ENCODE measurements at places on chromosomes 3 and 15. TPM values are rescaled to one million over a fixed set of nuclear protein-coding genes. Genes with fewer than 3 reads are reported as not detected.
A peak's percentile ranks its signal among the peaks of the same experiment; 100 is the strongest.

- no peak for DNase-seq
Observed at GRCh38 chr15:86691091-86691663, 611.5 kb downstream of the AGBL1 start.

DNA sequence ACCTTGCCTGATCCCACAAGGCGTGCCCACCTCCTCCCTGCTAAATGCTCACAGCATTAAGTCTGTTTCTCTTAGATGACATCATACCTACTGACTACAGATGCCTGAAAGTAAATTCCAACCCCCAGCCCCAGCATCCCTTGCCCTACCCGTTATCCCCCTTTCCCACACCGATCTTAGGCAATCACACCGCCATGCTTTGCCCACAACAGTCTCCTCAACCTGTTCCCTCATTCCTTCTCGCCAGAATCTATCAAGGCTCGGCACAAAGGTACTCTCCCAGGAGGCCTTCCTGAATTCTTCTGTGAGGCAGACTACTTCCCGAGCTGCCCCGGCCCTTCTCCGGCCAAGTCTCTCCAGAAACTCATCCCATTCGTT lies 789 bp upstream of the SEC61A1 start:
- DNase-seq = peak; percentile 29

- DNase-seq = no peak
Observed at GRCh38 chr3:56885879-56886278, 84.1 kb upstream of the ARHGEF3 start.

DNA sequence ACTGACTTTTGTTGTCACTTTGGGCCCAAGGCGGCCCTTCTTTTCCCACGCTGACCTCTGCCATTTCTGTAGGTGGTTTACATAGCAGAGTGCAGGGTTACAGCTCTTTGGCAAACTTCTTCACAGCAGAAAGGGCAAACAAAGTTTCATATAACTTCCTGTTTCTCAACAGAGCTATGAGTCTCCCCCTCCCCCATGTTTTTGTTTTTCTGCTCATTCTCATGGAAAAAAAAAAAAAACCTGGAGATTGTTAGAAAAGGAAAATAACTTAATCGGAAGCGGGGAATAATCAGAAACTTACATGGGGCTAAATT lies 342.0 kb upstream of the NR2F2 start:
- DNase-seq = peak; percentile 54

DNA sequence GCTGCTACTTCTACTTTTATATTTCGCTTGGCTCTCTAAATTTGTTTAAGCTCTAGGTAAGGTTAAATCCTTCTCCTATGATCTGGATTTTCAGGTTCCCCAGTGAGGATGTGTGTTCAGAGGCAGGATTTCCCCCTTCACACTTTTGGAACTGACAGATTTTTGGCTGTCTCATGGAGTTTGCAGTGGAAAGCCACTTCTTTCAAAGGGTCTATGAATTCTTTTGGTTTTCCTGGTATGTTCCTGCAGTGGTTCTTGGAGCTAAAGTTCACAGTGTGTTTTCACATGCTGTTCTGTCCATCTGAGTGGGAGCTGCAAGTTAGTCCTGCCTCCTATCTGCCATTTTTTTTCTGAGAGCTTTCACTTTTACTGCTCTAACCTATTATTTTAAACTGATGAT lies 21.6 kb upstream of the TIGIT start:
- no peak for DNase-seq

DNA sequence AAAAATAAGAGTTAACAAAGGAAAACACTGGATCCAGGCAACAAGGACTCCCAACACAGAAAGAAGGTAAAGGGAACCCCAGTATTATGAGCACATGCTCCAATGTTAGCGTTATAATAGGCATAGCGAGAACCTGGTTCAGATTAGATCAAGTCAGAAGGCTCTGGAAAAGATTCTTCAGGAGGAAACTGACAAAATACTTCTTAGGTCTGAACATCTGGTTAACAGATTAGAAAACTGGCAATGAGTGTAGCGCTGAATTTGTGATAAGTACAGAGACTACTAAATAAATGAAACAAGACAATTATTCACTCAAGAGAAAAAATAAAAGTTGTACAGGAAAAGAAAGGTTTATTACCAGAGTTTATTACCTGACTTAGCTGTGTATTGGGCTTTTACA lies 146.1 kb downstream of the DPH6 start:
- no peak for DNase-seq

DNA sequence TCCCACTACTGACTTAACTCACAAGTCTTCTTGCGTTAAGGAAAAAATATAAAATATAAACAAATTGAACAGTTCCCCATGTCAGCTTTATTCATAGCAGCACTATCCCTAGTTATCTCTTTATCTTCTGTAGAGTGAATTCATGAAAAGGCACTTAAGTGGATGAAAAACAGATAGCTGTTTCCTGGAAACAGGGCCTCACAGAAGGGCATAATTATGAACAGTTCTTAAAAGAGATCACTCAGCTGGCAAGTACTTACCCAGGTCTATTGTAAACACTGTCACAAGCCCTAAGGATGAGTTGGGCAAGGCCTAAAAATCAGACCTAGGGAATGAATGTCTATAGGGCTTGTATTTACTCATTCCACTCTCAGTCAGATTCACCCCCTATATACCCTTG lies 10.7 kb downstream of the MB21D2 start:
- DNase-seq = no peak

GRCh38 chr3:122627301-122627700 lies 49.9 kb downstream of the PARP15 start:
- DNase-seq = no peak

DNA sequence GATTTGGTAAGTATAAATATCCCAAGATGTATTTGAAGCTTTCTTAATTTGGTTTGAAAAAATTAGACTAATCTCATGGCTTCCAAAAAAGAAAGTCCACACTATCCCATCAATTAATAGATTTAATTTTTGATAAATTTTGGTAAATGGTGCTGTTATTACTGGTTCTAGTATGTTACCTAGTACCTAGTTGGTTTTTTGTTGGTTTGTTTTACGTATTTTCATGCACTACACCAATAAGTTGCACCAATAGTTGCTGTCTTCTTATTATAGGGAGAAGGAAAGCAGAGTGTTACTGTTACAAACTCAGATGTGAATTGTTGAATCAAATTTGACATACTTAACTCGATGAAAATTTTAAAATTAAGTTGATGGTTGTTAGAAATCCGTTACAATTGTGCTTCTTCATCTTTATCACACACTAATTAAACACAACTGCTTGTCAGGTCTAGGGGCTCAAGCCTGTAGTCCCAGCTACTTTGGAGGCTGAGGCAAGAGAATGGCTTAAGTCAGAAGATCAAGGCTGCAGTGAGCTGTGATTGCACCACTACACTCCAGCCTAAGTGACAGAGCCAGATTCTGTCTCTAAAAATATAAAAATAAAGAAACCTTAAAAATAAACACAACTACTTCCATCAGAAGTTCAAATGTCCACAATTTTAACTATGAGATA lies 23.1 kb upstream of the MBNL1 start:
- no peak for DNase-seq

DNA sequence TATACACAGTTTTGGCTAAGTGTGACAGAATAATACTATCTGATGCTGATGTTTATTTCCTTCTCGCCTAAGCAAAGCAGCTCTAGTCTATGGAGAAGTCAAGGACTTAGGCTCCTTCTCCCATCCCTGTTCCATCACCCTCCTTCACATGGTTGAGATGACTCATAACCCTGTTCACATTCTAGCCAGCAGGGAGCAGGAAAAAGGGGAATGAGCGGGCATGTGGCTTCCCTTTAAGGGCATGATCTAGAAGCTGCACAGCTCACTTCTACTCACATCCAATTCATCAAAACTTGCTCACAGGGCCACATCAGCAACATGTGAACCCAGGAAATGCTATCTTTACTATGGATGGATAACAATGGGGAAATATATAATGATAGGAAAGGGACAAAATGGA lies 40.9 kb downstream of the CBLB start:
- DNase-seq = no peak

DNA sequence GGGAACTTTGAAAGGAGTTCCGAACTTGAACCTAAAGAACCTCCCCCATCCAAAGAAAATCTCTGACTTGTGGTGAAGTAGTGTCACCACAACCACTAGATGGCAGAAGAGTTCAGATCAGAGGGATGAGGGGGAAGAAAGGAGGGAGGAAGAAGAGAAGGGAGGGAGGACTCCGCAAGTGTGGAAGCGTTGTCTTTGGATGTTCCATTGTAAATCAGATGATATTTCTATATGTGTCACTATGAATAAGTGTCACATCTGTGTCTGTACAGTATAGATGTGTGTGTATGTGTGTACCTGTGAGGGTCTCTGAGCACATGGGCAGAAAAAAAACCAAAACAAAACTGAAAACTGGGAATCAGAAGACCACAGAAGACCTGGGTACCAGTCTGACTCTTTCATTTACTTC lies 16.9 kb downstream of the SLC24A1 start:
- DNase-seq = peak; percentile 78

GRCh38 chr15:63502843-63503738 lies 1.3 kb upstream of the USP3 start:
- DNase-seq = peak; percentile 74

- no peak for DNase-seq
Observed at GRCh38 chr3:186185194-186185787, 76.4 kb upstream of the ETV5 start.

GRCh38 chr3:188900421-188900951 lies 271.3 kb upstream of the TPRG1 start:
- no peak for DNase-seq

GRCh38 chr3:134029256-134029733 lies 430 bp downstream of the SLCO2A1 start:
- DNase-seq = peak; percentile 49

GRCh38 chr3:159607856-159608255 lies 380.8 kb upstream of the IL12A start:
- no peak for DNase-seq

DNA sequence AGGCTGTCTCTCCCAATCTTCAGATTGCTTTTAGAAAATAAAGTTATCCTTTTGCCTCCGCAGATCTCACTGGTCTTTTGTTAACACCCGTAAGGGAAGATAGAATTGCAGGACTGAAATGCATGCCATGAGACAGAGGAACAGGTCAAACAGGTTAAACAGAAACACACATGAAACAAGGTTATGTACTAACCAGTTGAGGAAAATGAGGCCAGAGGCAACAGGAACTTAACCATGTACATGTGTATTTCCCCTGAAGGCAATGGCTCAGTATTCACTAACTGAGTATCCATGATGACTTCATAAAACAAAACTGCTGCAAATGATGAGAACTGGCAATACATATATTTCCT lies 169.1 kb upstream of the NSMCE3 start:
- DNase-seq = no peak

- DNase-seq = no peak
Observed at GRCh38 chr3:30904996-30905395, 10.5 kb upstream of the GADL1 start.

DNA sequence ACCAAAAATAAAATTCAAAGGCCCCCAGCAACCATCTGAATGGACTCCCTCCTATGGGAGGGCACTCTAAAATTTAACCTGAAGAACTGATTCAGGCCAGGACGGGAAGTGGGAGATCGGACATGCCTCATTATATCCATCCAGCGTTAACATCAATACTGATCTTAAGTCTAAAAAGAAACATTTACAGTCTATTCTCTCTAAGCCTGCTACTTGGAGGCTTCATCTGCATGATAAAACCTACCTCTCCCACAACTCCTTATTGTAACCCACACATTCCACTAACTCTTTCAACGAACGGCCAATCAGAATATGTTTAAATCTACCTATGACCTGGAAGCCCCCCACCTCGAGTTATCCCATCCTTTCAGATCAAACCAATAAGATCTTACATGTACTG lies 68.4 kb downstream of the HERC1 start:
- no peak for DNase-seq

DNA sequence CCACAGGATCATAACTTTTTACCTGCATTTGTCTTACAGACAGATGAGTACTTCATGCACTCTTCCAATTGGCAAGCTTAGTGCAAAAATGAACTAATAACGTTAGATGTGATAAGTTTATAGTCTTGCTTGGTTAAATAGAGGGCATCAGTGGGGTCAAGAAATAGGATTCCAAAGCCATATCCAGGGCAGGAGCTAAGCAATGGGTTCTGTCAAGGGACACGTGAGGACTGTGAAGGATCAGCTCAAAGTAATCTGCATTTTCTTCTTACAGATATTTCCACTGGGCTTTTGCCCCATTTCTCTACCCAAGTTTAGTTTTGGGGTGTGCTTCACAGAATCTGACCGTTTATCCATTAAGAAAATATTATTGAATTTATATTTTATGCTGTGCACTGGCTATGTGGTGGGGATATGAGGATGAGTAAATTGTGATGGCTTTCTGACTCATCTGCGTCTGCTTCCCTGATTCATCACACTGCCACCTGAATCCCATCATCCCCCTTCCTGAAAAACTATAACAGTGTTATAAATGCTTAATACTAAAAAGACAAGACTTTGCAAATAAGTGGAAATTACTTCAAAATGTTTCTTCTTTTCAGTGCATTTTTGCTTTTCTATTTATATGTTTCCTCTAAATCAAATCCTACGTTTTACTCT lies 17.5 kb downstream of the PPP2R3A start:
- DNase-seq = no peak

- DNase-seq = no peak
Observed at GRCh38 chr3:128415773-128416577, 50.7 kb downstream of the DNAJB8 start.

DNA sequence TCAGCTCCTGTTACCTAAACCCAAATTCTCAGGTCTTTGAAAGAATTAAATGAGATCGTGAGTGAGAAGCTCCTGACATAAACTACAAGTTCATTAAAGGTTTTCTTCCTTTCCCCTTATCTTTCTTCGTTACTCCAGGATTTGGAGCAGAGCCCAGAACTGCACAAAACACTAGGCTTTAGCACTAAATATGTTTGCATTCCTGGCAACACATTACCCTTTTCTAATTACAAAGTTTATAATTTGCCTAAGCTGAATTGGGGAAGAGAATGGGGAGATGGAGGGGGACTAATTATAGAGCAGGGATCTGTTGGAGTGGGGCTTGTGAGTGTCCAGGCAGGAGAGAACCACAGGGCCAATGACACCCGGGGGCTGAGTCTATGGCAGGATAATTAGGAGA lies 109.7 kb downstream of the SV2B start:
- DNase-seq = no peak

DNA sequence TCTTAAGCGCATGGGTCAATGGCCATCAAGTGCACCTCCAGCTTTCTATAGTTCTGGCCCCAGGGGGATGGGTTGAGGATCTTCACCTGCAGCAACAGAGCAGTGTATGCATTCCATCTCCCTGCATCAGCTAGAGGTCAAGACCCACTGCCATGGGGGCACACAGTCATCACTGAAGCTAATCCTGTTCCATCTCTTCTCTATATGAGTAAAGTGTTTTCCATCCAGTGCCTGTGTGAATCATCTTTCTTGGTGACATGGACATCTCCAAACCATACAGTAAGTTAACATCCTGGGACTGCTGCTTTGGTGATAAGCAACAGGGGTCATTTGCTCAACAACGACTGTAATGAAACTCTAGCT lies 4.4 kb upstream of the ENTPD3 start:
- no peak for DNase-seq

The ZMAT3 gene
- polyA plus RNA-seq = 9.7 TPM

The CRABP1 gene
- 51.0 TPM for polyA plus RNA-seq

The RMDN3 gene
- 46.8 TPM for polyA plus RNA-seq

The GABRR3 gene
- 0.06 TPM for polyA plus RNA-seq

The UCN2 gene
- polyA plus RNA-seq = 0.26 TPM

The AKAP13 gene
- polyA plus RNA-seq = 88.1 TPM

The GOLGA6L2 gene
- polyA plus RNA-seq = not detected

The PIGZ gene
- 2.4 TPM for polyA plus RNA-seq

The CADM2 gene
- polyA plus RNA-seq = 0.38 TPM

The CRYBG3 gene
- polyA plus RNA-seq = 20.7 TPM

The PRTG gene
- polyA plus RNA-seq = 12.5 TPM

The GPR62 gene
- 0.64 TPM for polyA plus RNA-seq

The UBA5 gene
- 59.5 TPM for polyA plus RNA-seq

The SLC6A11 gene
- polyA plus RNA-seq = 0.16 TPM

Data from renal pelvis (tissue), 12 donors.